Fibroblast of mammary gland (primary cell): ENCODE measurements at places on chromosomes 6 and 20.

GRCh38 chr6:109465772-109466171 lies 10.2 kb upstream of the MICAL1 start:
- DNase-seq = no peak

DNA sequence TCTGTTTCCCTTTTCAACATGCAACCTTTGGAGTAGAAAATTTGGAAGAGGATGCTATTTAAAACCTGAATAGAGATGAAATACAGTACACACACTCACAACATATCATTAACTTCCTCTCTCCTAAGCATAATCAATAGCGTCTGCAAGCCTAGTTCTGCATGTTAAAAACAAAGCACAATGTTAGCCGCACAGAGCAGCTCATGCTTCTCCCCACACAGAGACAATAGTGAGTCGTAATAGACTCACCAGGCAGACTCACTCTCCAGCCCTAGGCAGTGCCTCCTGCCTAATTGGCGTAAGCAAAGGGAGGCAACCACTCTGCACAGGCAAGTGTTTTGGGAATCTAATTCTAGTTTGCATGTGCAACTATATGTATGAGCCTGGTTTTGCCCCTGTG lies 45.8 kb upstream of the ARID1B start:
- peak; percentile 92 for DNase-seq

GRCh38 chr20:3238616-3239025 lies 369 bp downstream of the SLC4A11 start:
- DNase-seq = no peak

DNA sequence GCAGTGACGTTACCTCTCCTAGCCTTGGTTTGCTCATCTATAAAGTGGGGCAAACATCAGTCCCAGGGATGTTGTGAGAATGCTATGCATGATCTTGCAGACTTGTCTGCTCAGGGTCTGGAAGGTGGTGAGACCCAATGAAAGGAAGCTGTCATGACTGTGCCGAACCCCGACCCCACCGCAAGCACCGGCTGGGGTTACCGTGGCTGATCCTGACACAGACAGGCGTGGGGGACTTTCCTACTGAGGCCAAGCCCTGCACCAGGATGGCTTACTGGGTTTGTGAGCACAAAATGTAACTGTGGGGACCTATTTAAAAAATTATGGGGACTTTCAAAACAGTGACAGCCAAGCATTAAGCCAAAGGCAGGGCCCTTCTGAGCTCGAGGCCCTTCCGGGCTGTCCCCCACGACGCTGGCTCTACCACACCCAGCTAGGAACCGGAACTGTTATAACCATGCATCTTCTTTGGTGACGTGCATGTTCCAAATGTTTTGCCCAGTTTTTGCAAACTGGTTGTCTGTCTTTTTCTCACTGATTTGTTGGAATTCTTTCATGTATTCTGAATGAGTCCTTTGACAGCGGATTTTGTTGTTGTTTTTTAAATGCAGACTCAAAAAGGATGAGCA lies 76.6 kb upstream of the PMEPA1 start:
- no peak for DNase-seq

DNA sequence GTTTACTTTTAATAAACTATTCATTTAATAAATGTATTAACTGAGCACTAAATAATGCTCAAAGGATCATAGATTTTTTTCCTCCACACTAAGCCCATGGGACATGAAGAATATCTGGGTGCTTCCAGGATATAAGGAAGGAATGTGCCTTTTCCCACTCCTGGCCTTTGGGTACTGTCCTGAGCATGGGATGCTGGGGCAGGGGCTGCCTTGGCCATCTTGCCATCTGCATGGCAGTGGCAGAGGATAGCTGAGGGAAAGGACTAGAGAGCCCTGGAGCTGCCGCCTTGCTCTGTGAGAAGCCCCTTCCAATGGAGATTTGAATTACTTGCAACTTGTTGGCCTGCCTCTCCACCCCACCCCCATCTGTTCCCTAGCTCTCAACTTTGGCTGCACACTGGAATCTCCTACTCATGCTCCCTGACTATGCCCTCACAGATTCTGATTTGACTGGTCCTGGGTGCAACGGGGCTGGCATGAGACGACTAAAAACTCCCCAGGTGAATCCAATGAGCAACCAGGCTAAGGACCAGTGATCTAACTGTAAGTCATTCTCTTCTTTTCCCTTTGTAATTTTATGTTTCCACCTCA lies 15.6 kb downstream of the DDRGK1 start:
- DNase-seq = no peak

DNA sequence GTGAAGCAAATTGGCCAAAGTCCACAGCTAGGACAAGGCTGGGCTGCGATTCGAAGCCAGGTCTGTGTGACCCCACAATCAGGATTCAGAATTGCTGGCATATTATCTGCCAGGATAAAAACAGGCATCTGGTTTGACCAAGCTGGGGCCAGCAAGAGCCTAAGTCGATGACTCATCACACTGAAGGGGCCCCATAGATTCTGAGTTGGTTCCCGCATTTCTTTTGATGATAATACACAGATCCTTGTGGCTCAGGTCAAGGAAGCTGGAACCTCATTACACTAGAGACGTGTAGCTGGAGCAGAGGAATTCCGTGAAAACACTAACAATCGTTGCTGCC lies 6.5 kb downstream of the KCNB1 start:
- no peak for DNase-seq

DNA sequence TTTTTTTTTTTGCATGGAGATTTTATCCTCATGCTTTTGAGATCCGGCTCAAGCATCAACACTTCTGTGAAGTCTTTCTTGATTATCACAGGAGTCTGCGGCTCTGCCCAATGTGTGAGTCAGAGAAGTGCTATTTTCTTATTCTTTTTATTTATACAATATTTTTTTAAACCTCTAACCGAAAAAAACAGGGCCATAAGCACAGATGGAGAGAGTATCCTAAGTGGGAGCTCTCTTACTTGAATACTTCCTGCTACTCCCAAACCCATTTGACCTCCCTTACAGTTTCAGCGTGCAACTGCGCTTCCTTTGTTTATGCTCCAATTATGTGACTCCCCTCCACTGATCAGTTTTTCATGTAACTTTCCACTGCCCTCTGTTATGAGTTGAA lies 8.7 kb upstream of the ATXN1 start:
- peak; percentile 79 for DNase-seq

- no peak for DNase-seq
Measured at GRCh38 chr20:37257988-37258387, 3.6 kb downstream of the GHRH start.

GRCh38 chr20:22921595-22922421 lies 113.3 kb upstream of the SSTR4 start:
- peak; percentile 69 for DNase-seq

DNA sequence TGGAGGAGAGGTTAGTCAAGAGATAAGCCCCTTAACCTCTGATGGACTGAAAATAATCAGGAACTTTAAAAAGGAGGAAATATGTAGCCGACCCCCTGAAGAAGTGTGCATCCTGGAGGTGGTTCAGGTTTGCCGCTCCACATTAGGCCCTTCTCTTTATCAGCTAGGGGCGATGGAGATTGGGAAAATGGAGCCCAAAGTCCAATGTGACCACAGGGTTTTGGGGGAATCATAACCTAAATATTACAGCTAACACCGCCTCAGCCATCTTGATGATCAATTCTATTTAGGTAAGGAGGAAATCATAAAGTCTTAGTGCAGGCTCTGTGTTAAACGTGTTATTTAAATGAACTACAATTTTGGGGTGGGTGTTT lies 1.2 kb downstream of the OGFRL1 start:
- no peak for DNase-seq

DNA sequence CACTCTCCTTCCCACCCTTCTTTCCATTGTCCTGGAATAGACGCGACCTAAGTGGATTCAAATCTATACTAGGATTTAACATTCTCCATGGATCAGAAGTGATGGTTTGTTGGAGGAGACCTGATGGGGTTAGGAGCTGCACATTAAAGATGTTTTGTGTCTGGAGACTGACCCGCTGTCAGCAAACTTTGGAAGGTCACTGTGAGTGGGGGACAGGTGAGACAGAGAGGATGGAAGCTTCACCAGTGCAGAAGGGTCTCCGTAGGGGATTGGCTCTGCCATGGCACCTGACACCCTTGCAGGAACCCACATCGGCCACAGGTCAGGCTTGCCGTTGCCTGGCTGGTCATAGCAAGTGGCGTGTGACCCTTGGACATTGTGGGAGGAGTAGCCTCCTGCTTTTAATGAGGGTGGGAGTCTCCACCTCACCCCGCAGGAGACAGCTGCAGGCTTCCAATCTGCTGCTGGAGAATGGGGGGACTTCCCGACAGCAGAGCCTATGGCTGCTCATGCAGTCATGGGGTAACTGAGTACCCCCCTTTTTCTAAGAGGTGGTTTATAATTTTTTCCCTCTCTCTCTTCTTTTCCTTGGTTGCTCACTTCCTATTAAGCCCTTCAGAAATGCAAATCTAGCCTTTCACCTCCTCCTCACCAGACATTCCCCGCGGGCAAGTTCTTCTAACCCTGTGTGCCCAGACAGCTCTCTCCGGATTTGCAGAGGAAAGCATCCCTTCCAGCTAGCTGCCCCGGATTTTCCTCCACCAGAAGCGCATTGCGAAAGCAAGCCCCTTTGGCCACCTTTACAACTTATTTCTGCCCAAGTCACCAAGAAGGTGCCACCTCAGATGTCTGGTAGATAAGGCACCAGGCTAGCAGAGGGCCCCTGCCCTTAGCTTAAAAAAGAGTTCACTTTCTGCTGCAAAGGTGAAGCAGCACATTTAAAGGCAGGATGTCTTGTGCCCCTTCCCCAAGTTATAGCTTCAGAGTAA lies 53.5 kb downstream of the DACT2 start:
- DNase-seq = no peak

DNA sequence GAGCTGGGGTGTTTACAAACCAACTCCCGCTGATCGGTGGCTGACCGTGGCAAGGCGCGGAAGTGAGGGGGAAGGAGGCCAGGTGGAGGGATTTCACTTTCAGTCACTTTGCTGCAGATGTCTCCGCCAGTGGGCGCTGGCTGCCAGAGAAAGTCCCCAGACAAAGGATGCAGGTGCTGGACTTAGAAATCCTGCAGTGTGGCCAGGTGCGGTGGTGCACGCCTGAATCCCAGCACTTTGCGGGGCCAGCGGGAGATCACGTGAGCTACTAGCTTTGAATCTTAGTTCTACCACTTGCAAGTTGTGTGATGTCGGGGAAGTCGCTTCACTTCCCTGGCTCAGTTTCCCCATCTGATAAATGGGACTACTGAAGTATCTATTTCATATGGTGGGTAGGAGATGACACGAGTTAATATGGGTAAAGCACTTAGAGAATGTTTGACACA lies 180.4 kb downstream of the ZNF217 start:
- DNase-seq = no peak

DNA sequence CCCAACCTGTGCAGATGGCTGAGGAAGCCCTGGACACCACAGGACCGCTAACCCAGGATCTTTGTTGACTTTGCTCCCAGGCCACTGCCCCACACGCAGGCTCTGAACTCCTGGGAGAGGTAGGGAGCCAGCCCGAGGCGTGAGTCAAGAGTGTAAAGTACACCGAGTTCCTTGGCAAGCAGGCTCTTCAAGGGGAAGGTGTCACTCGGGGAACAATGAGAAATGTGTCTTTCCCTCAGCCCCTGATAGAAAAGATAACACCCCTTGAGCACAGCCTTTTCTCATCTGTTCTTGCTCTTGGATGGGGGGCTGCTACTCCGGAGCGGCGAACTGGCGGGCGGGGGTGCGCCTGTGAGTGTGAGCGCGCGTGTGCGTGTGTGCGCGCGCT lies 472 bp upstream of the EDN3 start:
- no peak for DNase-seq

GRCh38 chr20:51810155-51811041 lies 8.1 kb upstream of the SALL4 start:
- no peak for DNase-seq

DNA sequence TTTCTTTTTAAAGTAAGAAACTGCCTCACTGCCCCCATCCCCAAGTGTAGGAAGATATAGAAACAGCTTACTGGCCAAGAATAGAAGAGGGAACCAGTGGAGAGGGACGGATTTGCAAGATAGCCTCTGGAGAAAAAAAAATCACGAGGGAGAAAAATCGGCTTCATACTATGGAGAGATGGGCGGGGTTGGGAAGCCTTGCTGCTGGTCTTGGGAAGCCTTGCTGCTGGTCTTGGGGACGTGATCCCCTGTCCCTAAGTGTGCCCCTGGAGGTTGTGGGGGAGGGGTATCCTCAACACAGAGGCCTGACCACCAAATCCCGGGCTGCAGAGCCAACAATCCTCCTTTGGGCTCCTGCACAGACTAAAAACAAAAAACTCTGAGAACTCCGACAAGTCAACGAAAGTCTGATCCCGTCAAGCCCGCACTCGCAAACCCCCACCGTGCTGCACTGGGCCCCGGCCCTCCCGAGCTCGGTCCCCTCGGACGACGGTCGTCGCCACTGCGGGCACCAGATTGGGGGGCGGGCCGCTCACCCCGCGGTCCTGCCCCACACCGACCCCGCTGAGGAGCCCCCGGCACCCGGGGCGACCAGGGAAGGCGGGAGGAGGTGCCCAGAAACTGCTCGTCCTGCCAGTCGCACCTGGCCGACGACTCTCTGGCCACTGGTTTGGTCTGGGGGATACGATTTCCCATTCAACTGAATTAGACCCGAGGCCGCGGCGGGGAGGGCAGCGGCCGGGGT lies 750 bp downstream of the MAP7 start:
- DNase-seq = no peak

- no peak for DNase-seq
Measured at GRCh38 chr6:5541025-5541424, 279.7 kb downstream of the FARS2 start.

- DNase-seq = no peak
Measured at GRCh38 chr20:6040958-6041807, 12.7 kb downstream of the LRRN4 start.

GRCh38 chr20:2353231-2353630 lies 27.5 kb upstream of the TGM6 start:
- no peak for DNase-seq

GRCh38 chr6:39880594-39880993 lies 53.7 kb downstream of the MOCS1 start:
- DNase-seq = no peak

DNA sequence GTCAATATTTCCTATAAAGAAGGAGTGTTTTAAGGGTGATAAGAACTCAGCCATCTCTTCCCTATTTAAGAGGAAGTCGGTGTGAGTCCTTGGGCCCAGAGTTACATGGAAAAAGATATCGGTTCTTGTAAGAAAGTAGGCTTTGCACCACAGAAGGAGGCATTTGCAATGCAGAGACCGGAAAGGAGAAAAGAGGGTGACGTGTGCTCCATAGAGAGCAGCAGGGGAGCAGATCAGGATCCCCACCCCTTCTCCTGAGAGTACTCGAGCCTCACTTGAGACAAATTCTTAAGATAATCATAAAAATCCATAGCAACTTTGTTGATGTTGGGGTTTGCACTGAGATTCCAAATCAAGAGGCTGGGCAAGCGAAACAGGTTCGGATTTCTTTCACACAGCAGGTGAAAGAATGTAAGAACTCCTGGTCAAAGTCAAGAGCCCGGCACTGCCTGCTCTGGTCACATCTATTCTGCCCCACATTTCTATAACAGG lies 27.8 kb downstream of the FOXA2 start:
- no peak for DNase-seq
